Bronchial smooth muscle cell (primary cell): ENCODE measurements at places on chromosomes 11 and 22. TPM values are rescaled to one million over a fixed set of nuclear protein-coding genes. Genes with fewer than 3 reads are reported as not detected.

GRM5 gene
- under 0.01 TPM in 1 of 2 replicates, not detected in the other for total RNA-seq

ADAMTS8 gene
- 0.32 and 0.77 TPM in 2 replicates for total RNA-seq

DTX4 gene
- total RNA-seq, result 1.9 and 5.1 TPM in 2 replicates

CASP5 gene
- under 0.01 TPM in 1 of 2 replicates, not detected in the other for total RNA-seq

C22orf31 gene
- not detected in 2 replicates for total RNA-seq

ADM2 gene
- 0.16 and 0.86 TPM in 2 replicates for total RNA-seq

DRICH1 gene
- total RNA-seq, result 0.17 TPM in 1 of 2 replicates, not detected in the other

ASPHD2 gene
- total RNA-seq, result 0.79 and 1.2 TPM in 2 replicates

FREY1 gene
- 1.2 and 2.2 TPM in 2 replicates for total RNA-seq

NXPE2 gene
- 0.09 TPM in 1 of 2 replicates, not detected in the other for total RNA-seq

C11orf42 gene
- total RNA-seq, result not detected in 2 replicates
